ENCODE measurements at places on chromosomes 12 and 14.

GRCh38 chr12:105116969-105117368 is 9.4 kb downstream of the WASHC4 start:
- no peak for DNase-seq

DNA sequence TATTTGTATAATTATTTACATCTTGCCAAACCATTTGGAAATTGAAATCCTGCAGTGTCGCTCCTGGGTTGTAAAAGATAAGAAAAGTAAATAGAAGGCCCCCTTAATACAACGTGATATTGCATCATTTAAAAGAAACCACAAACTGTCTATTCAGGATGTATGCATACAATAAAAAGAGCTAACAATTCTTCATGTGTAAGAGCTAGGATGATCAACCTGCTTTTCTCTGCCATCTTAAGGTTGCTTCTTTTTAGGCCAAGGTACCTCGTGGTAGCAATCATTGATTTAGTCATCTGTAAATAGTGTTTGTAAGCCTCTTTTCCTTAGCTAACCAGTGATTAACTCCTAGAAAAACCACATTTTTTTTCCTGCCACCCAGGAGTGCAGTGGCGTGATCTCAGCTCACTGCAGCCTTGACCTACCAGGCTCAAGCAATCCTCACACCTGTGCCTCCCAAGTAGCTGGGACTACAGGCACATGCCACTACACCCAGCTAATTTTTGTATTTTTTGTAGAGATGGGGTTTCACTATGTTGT is 3.3 kb upstream of the USP44 start:
- no peak for DNase-seq

DNA sequence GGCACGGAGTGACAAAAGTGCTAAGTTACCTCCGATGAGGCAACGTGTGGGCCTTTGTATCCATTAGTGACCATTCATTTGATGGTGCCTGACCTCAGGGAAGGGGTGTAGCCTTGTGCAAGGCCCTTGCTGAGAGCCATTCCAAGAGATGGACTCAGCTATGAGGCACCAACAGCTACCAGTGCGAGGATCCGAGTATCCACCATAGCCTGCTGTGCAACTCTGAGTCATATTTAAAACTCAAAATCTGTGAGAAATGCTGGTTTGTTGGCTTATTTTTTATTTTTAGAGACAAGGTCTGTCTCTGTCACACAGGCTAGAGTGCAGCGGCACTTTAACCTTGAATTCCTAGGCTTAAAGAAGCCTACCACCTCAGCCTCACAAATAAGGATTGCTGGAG is 25.1 kb upstream of the WNK1 start:
- DNase-seq, result no peak

DNA sequence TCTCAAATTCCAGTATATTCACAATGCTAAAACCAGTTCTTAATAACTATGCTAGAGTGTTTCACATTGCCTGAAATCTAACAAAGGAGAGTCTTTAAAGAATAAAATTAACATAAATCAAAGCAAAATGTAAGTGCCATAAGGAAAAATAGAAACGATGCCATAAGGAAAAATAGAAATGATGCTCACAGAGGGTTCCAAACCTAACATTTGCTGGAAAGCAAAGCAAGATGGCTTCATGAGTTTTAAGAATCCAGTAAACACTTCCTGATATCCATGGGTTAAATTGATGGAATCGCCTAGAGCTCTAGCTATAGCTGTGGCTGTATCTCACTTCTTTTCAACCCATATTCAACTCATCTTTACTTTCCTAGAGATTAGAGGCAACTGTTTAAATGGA is 63.9 kb downstream of the GPR68 start:
- DNase-seq, result no peak

GRCh38 chr12:3161861-3162260 is 84.7 kb downstream of the TSPAN9 start:
- DNase-seq, result no peak

GRCh38 chr14:22981090-22981875 is 1.1 kb downstream of the AJUBA start:
- no peak for DNase-seq

DNA sequence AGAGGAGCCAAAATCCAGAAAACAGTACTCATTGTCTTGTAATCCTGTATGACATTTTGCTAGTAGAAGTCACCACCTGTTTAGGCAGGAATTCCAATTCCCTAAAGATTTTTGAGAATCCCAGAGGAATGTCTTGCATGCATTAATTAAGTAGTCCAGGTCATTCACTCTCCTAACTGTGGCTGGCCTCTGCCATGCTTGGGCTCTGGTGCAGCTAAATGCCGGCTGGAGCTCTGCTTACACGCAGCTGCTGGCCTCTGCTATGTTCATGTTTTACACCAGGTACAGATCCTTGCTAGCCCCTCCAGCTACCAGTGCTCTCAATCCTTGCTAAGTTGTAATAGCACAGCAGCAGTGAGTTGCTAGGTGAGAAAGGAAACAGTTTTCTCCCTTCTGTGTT is 16.3 kb upstream of the HIF1A start:
- DNase-seq, result no peak

- no peak for DNase-seq
Measured at GRCh38 chr14:93733631-93734030, 54.7 kb downstream of the PRIMA1 start.

DNA sequence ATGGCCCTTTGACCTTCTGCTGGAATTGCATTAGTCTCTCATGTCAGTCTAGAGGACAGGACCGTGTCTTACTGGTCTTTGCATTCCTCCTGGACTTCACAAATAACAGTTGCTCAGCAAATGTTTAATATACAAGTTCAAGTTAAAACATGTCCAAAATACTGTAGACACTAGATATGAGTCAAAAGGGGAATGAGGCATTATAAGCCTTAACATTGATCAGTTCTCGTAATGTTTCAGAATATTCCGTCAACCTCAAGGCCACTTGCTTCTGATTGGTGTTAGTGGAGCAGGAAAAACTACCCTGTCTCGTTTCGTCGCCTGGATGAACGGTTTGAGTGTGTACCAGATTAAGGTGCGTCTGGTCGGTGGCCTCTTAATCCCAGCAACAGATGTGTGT is 59.9 kb downstream of the HSP90AA1 start:
- DNase-seq, result no peak

DNA sequence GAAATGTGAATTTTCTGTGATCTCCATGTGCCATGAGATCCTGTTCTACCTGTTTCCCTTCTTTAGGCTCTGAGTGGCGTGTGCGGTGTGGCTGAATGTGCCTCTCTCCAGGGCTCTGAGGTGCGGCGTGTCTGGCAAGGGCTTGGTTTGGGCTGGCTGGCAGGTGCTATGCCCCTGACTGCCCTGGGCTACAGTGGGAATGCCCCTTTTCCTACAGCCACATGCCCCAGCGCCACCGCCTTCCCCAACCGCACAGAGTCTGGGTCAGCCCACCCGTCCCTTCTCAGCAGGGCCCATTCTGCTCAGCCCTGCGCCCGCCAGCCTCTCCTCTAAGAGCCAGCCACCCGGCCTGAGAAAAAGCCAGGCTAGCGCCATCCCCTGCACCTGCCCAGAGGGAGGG is 24.7 kb downstream of the BTBD6 start:
- no peak for DNase-seq

GRCh38 chr12:5268424-5269210 is 163.3 kb upstream of the NTF3 start:
- DNase-seq, result peak; percentile 45

DNA sequence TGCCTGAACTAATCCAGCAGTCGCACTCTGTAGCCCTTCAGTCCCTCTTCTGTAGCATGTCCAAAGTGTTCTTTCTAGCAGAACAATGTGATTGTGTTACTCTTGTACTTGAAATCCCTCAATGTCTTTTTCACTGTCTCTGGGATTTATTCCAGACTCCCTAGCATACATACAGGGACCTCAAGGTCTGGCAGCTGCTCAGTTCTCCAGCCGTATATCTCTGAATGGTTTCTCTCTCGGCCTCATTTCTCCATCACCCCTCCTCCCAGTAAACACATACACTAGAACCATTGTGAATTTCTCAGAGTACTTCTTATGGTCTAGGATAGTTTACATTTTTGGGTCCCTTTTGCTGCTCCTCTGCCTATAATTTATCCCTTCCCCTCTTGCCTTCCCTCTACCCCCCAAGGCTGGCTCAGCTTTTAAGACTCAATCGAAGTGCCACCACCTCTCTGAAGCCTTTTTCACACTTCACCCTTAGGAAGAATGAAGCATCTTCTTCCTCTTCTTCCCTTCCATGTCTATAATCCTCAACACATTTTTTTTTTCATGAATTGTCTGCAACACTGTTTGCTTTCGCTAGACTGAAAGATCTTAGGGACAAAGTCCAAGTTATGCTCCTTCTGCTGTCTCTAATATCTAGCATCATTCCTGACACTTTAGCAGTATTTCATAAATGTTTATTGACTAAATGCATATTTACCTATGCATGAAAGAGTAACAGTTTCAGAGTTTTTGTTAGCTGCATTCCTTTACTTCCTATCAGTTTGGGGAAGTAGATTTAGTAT is 446.1 kb downstream of the ZFP36L1 start:
- DNase-seq, result no peak

- no peak for DNase-seq
Measured at GRCh38 chr14:35234012-35234805, 58.0 kb upstream of the PSMA6 start.

- no peak for DNase-seq
Measured at GRCh38 chr12:78958941-78959340, 94.4 kb downstream of the SYT1 start.

DNA sequence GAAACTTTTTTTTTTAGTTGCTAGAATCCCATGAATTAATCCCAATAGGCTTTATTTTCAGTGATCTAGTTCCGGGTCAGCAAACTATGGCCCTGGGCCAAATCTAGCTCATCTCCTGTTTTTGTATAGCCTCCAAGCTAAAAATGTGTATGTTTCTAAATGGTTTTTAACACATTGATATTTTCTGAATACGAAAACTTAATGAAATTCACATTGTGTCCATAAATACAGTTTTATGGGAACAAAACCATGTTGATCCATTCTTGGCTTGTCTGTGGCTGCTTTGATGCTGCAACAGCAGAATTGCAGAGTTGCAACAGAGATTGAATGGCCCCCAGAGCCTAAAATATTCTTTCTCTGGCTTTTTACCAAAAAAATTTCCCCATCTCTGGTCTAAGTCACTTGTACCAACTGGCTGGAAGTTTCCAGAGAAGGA is 47.5 kb downstream of the ZNF664 start:
- DNase-seq, result no peak

- no peak for DNase-seq
Measured at GRCh38 chr12:57896115-57896433, 45.3 kb upstream of the ATP23 start.

GRCh38 chr14:90177539-90178189 is 78.7 kb upstream of the PSMC1 start:
- DNase-seq, result no peak

GRCh38 chr14:63448841-63449240 is 94.3 kb downstream of the PPP2R5E start:
- no peak for DNase-seq

- DNase-seq, result no peak
Measured at GRCh38 chr12:122020795-122021192, 890 bp upstream of the BCL7A start.

DNA sequence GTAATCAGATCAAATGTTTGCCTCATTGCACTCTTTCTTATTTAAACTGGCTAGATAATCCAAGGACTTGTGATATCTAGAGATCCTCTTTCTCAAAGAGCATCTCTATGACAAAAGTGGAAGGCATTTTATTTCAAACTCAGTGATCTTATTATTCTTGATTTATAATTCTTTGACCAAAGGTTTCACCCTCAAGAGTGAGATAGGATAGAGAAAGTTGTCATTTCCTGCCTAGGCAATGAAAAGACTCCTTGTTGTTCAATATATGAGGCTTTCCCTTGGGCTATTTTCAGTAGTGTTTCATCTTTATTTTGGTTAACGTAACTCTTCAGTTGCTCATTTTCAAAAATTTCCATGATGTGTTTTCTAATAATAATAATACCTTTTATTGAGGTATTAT is 18.0 kb upstream of the INSM2 start:
- no peak for DNase-seq

DNA sequence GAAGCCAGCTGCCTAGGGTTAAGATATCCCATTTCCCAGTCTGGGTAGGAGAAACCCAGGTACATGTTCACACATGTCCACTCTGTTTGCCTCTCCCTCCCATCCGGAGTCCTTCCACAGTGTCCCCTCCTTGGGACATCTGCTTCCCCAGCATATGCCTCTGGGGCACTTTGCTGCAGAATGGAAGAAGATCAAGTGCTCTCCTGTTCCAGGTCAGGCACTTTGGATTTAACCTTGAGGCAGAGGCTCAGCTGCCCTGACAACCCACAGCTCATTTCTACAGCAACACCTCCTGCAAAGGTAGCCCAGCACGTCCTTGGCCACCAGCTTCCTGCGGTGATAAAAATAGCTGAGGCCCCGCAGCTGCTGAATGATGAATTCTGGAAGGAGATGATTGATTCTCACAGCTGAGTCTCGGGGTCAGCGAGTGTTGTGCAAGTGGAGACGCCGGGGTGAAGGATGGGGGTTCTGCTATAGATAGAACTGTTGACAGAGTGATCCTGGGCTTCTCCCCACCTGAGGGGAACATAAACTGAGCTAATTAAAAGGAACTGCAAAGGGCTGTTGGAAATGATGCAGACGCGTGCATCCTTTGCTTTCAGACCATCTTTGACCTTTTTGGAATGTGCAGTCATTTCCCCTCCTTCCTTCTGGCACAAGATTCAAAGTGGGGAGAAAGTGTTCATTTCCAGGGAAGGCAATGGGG is 145.0 kb downstream of the SLC38A6 start:
- peak; percentile 47 for DNase-seq

DNA sequence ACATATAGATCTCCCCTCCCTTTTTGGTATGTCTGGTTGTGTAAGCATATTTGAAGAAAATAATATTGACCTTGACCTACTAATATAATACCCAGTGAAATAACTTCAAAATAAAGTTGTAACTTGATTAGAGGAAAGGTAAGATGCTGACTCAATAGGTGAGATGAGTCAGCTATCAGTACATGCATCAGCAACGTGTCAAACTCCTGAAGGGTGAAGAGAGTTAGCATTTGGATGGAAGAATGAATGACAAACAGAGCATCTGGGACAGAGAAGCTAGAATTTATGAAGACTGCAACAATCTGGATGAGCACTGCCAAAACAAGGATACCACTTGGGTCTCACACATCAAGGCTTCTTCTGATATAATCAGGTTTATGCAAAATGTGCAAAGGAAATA is 74.9 kb downstream of the PPP2R5E start:
- DNase-seq, result no peak

GRCh38 chr14:70392676-70393075 is 24.2 kb downstream of the SYNJ2BP start:
- no peak for DNase-seq

GRCh38 chr12:108004319-108004718 is 124.8 kb upstream of the WSCD2 start:
- no peak for DNase-seq

GRCh38 chr12:10392394-10392930 is 2.6 kb upstream of the KLRK1 start:
- DNase-seq, result peak; percentile 64
